Activated CD4-positive, alpha-beta memory T cell treated with anti-CD3 and anti-CD28 coated beads, Interleukin-2, amount 10 ng/mL, durations not matched to agents 7 days and 5 days (primary cell): ENCODE measurements at places on chromosomes 4 and X.

DNA sequence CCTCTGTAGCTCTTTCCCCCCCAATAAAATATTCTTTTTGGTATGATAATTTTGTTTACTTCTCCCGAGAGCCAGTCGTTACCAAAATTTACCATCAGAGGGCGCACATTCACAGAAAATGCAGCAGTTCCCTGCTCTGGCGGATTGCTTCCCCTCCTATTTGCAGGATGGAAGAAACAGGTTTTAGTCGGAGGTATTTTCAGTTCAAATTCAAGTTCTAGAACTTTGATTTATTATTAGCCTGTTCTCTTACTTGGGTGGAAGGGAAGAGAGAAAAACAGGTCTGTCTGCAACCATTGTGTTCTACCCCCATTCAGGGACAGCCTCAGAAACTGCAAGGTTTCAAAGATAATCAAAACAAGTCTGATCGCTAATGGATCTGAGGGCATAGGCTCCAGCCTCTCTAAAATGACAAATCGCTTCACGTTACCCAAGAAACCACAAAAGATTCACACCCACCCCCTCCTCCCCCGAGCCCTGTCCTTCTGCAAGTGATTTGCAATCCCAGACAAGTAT, 263.8 kb upstream of the RPS6KA3 start:
- peak; percentile 51 for DNase-seq

DNA sequence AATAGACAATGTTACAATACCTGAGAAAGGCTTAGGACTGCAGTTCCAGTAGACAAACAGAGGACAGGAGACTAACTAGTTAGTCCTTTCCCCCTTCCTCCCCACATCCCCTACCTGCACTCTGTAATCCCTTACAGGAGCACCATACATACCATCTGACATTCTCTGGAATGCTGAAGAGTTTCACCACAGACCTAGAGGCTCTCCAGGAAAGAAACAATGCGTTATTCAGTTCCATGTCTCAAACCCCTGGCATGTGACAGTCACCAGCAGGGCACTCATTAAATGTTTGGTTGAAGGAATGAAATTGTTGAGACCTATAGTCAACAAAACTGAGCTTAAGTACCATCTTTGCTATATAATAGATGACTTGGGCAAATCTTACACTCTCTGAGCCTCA, 100.2 kb upstream of the USP38 start:
- no peak for DNase-seq

DNA sequence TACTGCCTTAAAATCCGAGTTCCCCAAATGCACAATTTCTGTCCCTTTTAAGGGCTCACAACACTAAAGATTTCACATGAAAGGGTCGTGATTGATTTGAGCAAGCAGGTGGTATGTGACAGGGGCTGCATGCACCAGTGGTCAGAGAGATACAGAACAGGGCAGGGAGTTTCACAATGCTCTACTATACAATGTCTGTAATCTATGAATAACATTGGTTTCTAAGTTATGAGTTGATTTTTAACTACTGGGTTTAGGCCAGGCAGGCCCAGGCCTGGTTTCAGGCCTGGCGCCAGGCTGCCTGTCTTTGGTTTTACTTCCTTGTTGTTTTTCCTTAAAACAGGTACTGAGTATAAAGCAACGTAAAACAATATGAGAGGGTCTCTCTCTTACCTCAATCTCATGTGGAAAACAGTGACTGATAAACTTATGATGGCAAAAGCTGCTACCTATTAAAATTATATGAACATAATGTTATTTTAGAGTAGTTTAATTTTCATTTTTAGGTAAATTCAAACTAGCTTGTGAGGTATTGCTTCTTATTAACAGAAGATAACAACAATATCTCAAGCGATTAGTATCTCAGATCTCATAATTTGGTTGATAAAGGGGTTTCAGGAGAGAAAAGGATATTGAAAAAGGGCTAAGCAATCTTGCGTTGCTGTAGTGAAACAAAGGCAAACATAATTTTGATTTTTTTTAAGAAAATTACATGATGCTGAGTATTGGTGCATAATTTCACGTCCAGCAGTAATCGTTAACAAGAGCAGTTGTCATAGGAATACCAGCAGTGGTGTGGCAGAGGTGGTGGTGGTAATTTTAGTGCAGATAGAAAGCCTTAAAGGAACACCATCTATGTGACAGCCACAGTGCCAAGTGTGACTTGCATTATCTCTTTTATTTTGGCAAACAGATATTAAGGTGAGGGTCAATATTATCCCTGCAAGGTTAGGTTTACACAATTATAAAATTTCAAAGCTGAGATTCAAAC, 944.4 kb upstream of the GRID2 start:
- DNase-seq = no peak

DNA sequence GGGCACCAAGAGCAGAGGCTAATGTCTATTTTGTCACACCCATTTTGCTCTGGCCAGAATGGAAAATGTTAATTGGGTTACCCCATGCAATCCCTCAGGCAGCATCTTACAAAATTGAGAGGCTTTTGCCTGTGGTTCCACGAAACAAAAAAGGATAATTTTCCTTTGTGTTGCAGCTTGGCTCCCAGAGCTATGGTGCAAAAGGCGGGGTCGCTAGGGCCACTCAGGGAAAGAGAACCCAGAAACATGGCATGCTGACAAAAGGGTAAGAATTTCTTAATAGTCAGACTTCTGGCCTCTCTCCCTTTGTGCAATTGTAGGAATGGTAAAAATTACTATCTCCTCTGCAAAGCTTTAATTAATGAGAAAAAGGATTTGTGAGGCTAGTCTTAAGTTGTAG, 119.6 kb upstream of the BANK1 start:
- no peak for DNase-seq

- DNase-seq = no peak
These were observed 346.3 kb upstream of the GALNT7 start for GRCh38 chr4:172822331-172822730.

DNA sequence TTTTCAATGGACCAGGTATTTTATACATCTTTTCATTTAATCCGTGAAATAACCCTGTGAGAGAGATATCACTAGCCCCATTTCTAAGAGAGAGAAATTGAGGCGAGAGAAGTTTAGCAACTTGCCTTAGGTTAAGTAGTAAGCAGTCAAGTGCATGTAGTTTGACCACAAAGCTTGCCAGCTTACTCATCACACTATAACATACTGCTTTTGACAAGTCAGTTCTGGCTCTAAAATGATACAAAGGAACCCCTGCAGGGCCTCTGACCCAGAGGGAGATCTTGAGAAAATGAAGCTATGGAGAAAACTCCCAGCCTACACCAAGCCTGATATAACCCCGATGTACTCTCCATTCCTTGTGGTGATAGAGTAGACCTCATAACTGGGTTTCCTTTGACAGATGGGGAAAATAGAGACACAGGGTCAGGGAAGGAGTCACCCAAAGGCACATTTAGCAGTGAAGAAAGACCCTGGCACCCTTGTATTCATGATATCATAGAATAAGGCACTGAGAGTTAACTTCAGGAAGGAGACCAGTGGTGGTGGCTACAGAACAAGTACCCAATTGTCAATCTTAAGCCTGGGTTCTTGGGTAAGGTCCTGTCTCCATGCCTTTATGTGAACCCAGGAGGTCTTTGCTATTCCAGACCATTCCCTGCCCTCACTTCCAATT, 60.2 kb upstream of the MSN start:
- DNase-seq = peak; percentile 27

DNA sequence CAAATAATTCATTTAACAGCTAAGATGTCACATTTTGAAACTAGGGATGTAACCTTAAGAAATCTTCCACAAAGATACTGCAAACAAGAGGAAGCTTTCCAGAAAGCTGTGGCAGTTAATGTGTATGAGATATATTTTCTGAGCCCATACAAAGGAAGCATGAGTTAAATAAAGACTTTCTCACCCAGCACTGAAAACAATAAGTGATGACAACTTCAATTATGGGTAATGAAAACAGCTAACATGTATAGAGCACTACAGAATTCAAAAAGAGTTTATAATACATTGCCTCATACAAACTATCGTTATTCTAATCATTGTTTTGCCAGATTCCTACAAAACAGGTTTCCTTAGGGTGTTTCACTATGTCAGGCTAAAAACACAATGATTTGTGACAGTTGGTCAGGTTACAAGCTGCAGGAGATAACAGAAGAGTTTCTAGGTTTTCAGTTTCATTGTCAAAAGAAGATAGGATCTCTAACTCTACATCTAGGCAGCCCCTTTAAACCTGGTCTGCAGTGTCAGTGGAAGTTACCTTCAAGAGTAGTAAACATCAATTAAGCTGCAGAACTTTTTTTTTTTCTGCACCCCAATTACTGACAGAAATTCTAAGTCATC, 618.1 kb upstream of the ADGRL3 start:
- DNase-seq = no peak

GRCh38 chrX:105745863-105746262, 76.5 kb upstream of the NRK start:
- DNase-seq = no peak
